ENCODE measurements at places on chromosomes 3 and 15.

DNA sequence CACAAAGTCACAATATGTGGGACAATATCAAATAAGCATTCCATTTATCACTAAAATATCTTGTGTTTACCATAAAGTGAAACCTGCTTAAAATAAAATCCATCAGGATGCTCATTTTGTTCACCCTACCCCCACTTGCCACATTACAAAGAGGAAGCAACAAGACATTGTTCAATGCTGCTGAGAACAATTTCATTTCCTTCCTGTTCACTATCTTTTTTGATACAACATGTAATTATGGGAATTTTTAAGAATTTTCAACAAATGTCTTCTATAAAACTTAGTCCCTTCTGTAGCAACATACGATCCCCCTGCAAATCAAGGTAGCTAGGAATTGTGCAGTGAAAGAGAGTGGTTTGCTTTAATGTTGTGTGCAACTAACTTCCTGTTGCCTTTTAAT, 34.9 kb upstream of the GPR160 start:
- no peaks in the 10 kb centered on the region for H3K27me3 ChIP-seq
- H3K4me1 ChIP-seq: no peaks in the 10 kb centered on the region
- no peak for DNase-seq
- H3K27ac ChIP-seq: no peak overlapping the region

GRCh38 chr3:183560607-183561006, 5.1 kb upstream of the KLHL6 start:
- H3K4me3 ChIP-seq: no peak overlapping the region
- no peaks in the 10 kb centered on the region for H3K4me1 ChIP-seq
- H3K36me3 ChIP-seq: no peaks in the 10 kb centered on the region
- H3K27ac ChIP-seq: no peak overlapping the region
- no peak for DNase-seq

GRCh38 chr15:86106306-86106705, 26.6 kb downstream of the AGBL1 start:
- no peaks in the 10 kb centered on the region for H3K4me1 ChIP-seq
- no peak overlapping the region for H3K27ac ChIP-seq
- DNase-seq: no peak
- H3K36me3 ChIP-seq: no peaks in the 10 kb centered on the region
- H3K4me3 ChIP-seq: no peak overlapping the region

GRCh38 chr3:180416111-180416594, 185.8 kb upstream of the TTC14 start:
- H3K27ac ChIP-seq: no peak overlapping the region
- H3K4me1 ChIP-seq: no peaks in the 10 kb centered on the region
- no peaks in the 10 kb centered on the region for H3K27me3 ChIP-seq
- no peak overlapping the region for H3K4me3 ChIP-seq
- no peak for DNase-seq
- H3K36me3 ChIP-seq: no peaks in the 10 kb centered on the region

DNA sequence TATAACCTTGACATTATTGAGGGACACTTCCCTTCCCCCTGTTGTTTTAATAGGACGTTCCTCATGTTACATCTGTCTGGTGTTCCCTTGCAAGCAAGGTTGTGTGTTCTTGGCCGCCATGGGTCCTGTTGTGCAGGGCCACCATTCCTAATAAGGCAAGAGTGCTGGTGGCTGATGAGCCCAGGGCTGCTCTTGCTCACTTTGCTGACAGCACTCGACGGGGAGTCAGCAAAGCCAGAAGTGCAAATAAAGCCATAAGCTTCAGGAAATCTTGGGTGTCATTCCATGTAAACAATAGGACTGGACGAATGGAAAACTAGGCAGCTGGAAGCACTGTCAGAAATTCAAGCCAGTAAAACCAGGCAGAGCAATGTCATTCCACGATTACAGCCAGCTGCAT, 75.8 kb downstream of the SQOR start:
- no peaks in the 10 kb centered on the region for H3K4me1 ChIP-seq
- DNase-seq: no peak
- H3K27me3 ChIP-seq: no peaks in the 10 kb centered on the region
- H3K36me3 ChIP-seq: no peaks in the 10 kb centered on the region
- no peak overlapping the region for H3K27ac ChIP-seq

DNA sequence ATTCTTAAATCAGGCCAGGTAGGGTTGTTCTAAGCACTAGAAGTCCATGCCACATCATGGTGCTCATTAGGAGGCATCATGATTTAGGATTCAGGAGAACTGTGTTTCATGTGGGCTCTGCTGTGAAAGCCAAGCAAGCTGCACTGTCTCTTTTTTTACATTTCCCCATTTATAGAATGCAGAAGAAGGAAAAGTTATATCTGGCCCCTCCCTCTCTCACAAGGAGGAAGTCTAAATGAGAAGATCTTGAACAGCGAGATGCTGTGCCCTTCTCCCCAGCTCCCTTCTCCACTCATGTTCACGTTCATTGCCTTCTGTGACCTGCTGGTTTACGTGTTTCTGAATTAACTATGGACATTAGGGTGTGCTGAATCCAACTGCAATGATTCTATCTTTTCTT, 178.5 kb upstream of the RASGRP1 start:
- DNase-seq: no peak
- no peaks in the 10 kb centered on the region for H3K36me3 ChIP-seq
- no peak overlapping the region for H3K27ac ChIP-seq
- no peaks in the 10 kb centered on the region for H3K4me1 ChIP-seq
- H3K27me3 ChIP-seq: no peaks in the 10 kb centered on the region

- H3K36me3 ChIP-seq: no peaks in the 10 kb centered on the region
- H3K27ac ChIP-seq: peak overlapping the region; percentile 74
- peak overlapping the region; percentile 28 for H3K4me3 ChIP-seq
- H3K27me3 ChIP-seq: no peaks in the 10 kb centered on the region
- peaks cover 16% of the 10 kb centered on the region for H3K4me1 ChIP-seq
- peak; percentile 55 for DNase-seq
Measured at GRCh38 chr3:125039131-125040100, 16.4 kb downstream of the HEG1 start.

GRCh38 chr3:152943645-152944044, 108.7 kb downstream of the P2RY1 start:
- H3K27ac ChIP-seq: no peak overlapping the region
- no peaks in the 10 kb centered on the region for H3K4me1 ChIP-seq
- no peak overlapping the region for H3K4me3 ChIP-seq
- no peaks in the 10 kb centered on the region for H3K36me3 ChIP-seq
- H3K27me3 ChIP-seq: no peaks in the 10 kb centered on the region

DNA sequence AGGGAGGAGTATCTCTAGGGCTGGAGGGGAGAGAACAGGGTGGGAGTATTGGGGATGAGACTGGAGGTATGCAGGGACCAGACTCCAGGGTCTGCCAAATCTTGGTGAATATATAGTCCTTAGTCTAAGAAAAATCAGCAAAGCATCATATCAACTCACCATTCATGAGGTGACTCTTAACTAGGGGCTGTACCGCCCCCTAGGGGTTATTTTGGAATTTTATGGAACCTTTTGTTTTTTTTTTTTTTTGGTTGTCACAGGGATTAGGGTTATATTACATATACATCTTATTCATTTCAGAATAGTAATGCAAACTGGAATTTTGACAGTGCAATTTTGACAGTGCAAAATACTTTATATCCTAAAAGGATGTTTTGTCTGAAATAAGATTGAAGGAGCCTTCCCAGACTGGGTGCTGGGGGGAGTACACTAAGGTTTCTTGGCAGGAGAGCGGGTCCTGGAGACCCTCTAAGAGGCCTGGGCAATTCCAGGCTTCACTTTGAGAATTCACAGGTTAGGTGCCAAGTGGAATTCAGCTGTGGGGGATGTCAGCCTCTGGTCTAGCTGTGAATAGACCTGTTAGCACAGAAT, 7.5 kb downstream of the CMTM7 start:
- no peak overlapping the region for H3K27ac ChIP-seq
- H3K4me3 ChIP-seq: no peak overlapping the region
- no peaks in the 10 kb centered on the region for H3K36me3 ChIP-seq
- no peaks in the 10 kb centered on the region for H3K4me1 ChIP-seq

GRCh38 chr3:105747060-105747541, 121.7 kb downstream of the CBLB start:
- peak overlapping the region; percentile 42 for H3K27ac ChIP-seq
- H3K4me3 ChIP-seq: no peak overlapping the region
- peaks cover 6% of the 10 kb centered on the region for H3K36me3 ChIP-seq

- no peak for DNase-seq
- H3K4me1 ChIP-seq: no peaks in the 10 kb centered on the region
Measured at GRCh38 chr3:151946606-151947005, 73.2 kb downstream of the SUCNR1 start.

DNA sequence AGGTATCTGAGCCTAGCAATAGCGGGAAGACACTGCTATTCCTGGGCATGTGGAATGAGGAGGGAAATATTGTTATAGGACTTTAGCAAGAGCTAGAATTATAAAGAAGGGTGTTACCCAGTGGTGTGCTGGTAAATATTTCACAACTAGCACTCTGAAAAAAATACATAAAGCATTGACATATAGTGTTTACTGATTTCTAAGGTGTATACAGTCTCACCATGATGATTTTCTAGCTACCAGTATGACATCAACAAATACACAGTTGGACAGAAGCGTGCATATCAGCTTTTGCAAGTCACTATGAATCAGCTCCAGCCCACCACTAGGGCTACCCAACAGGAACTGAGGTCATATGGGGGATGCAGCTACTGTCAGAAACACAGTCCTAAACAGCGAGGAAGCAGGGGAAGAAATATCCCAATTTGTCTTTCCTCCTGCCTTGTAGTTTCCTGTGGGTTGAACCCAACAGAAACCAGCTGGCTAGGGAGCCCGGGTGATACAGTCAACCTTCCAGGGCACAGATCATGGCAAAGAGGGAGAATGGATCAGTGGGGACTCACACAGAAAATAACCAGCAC, 39.6 kb downstream of the HGD start:
- H3K4me1 ChIP-seq: no peaks in the 10 kb centered on the region
- no peak overlapping the region for H3K27ac ChIP-seq
- no peaks in the 10 kb centered on the region for H3K36me3 ChIP-seq
- no peak overlapping the region for H3K4me3 ChIP-seq
- no peak for DNase-seq

DNA sequence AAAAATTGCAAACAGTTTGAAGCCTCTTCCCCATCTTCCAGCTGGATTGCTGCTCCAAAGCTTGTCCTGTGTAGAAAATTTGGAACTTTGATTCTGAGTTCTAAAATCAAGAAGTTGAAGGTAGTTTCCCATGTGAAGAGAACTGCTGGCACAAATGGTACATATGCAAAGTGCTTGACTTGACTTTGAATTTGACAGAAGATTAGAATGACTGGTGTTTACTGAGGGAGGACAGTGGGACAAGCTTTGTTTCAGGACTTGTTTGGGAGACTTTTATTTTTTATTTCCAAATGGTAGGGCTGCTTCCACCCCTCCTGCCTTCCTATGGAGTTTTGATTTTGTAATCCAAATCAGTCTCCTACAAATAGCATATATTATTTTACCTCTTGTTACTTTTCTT, 7.4 kb downstream of the ZFAND6 start:
- H3K4me3 ChIP-seq: no peak overlapping the region
- H3K27ac ChIP-seq: no peak overlapping the region
- H3K27me3 ChIP-seq: no peaks in the 10 kb centered on the region
- DNase-seq: no peak

DNA sequence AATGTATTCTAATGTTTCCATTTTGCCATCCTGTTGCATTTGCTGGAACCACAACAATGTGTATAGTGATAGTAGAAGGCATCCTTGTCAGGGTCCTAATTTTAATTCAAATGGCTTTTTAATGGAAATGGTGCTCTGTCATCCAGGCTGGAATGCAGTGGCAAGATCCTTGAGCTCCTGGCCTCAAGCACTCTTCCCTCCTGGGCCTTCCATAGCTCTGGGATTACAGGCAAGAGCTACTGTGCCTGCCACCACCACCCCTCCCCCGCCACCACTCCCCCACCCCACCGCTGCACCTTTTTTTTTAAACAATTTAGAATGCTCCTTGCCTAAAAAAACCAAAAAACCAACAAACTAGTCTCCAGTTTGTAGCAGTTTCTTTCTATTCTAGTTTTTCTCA, 15.2 kb upstream of the IQCF6 start:
- no peak for DNase-seq
- no peak overlapping the region for H3K4me3 ChIP-seq
- no peaks in the 10 kb centered on the region for H3K36me3 ChIP-seq
- H3K27ac ChIP-seq: no peak overlapping the region

DNA sequence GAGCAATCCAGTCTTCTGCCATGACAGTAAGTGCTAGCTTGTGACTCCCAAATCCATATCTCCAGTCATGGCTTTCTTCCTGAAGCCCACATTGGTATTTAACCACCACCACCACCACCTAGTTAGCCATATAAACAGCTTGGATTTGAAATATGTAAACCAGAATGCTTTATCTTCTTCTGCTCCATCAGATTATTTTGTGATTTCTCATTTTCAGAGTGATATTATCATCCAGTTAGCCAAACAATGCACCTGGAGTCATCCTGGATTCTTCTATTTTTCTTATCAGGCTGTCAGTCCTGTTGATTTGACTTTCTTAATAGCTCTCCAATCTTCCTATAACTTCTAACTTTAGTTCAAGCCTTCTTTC, 124.3 kb upstream of the PTX3 start:
- no peaks in the 10 kb centered on the region for H3K36me3 ChIP-seq
- no peak overlapping the region for H3K27ac ChIP-seq
- no peak overlapping the region for H3K4me3 ChIP-seq
- DNase-seq: no peak
- H3K27me3 ChIP-seq: no peaks in the 10 kb centered on the region
- H3K4me1 ChIP-seq: no peaks in the 10 kb centered on the region

DNA sequence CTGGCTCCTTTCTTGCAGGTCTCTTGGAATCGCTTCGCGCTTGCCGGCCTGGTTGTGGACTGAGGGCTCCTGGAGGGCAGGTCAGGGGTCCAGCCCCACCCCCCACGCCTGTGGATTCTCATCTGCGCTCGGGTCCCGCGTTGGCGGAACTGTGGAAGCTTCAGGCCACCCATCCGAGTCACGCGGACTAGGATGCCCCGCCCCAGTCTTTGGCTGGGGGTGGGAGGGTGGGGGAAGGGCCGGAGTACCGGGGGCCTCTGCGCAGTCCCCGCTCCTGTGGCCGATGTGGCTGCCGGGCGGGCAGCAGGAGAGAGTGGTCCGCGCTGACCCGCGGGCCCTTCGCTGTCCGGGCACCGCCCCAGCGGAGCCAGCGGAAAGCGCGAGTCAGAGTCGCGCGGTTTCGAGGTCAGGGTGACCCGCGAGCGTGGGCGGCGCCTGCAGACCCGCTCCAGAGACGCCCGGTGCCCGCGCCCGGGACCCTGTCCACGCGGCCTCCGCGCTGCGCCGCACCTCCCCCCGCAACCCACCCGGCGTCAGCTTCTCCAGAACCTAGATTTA, 114.2 kb downstream of the KLF13 start:
- no peaks in the 10 kb centered on the region for H3K36me3 ChIP-seq
- H3K4me1 ChIP-seq: peaks cover 27% of the 10 kb centered on the region
- peak overlapping the region; percentile 70 for H3K4me3 ChIP-seq
- H3K27me3 ChIP-seq: no peaks in the 10 kb centered on the region

All from ascending aorta (tissue), 2 donors.